ENCODE measurements at places on chromosomes 5 and 9. TPM values are rescaled to one million over a fixed set of nuclear protein-coding genes. Genes with fewer than 3 reads are reported as not detected.

DNA sequence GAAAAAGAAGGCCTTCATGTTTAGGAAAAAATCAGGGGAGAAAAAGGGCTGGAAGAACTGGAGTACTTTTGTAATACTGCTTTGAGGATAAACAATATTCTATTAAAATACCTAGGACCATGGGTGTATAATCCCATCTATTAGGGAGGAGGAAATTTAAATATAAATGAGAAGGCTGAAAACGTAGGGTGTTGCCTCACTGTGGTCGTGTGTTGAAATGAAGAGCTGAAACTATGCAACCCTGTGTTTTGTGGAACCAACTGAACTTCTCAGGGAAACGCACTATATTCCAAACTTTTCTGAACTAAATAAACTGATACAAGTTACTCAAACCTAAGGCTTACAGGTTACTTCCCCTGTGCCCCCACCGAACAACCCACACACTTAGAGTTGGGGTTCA lies 4.5 kb upstream of the CNTLN start:
- no peak for DNase-seq

- DNase-seq, result no peak
Measured at GRCh38 chr5:120236360-120236759, 227.7 kb upstream of the PRR16 start.

DNA sequence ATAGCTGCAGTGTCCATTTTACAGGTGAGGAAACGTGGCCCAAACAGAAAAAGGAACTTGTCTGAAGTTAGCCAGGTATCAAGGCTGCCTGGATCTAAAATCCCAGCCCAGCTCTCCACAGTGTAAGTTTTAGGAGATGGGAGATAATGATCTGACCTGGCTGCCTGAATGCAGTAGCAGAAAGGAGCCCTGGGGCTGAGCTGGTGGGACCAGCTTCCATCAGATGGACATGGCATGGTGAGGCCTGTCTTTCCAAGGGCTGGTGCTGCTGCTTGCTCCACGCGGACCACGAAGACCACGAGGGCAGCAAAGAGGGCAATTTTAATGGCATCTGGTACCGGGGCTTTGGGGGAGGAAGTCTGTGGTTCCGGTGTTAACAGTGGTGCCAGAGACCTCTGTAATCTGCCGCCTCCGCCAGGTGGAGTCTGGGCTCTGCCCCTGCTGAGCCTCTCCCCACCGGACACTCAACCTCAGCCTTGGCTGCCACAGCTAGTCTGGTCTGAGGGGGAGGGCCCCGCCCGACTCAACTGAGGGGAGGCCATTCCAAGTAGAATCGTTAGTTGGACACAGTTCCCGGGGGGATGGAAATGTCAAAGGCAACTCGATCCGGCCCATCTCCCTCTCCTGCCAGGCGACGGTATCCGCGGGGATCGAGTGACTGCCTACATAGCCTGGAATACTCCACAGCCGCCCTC lies 650 bp downstream of the MYORG start:
- DNase-seq, result peak; percentile 75

Gene IRX2
- not detected for polyA plus RNA-seq
